ENCODE measurements at places on chromosomes 2 and 18.

DNA sequence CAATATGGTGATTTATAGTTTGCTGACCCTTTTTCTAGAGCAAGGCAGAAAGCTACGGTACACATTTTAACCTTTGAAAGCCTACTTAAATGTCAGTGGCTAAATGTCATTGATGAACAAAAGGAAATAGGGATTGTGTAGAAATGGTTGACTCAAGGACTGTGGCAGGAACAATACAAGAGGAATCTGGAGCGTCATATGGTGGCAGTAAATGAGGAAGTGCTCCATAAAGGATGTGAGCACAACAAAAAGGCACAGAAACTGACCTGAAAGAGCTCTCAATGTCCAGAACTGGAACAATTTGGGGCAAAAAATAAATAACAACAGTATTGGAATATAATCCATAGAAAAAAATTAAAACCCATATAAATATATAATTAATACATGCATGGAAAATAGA is 443.9 kb upstream of the VRK2 start:
- no peak for DNase-seq

- DNase-seq: no peak
Measured at GRCh38 chr2:47172156-47172921, 17.2 kb upstream of the STPG4 start.

- no peak for DNase-seq
Measured at GRCh38 chr2:119306196-119306590, 60.4 kb downstream of the C2orf76 start.

GRCh38 chr2:14910654-14911053 is 278.1 kb downstream of the LRATD1 start:
- no peak for DNase-seq

DNA sequence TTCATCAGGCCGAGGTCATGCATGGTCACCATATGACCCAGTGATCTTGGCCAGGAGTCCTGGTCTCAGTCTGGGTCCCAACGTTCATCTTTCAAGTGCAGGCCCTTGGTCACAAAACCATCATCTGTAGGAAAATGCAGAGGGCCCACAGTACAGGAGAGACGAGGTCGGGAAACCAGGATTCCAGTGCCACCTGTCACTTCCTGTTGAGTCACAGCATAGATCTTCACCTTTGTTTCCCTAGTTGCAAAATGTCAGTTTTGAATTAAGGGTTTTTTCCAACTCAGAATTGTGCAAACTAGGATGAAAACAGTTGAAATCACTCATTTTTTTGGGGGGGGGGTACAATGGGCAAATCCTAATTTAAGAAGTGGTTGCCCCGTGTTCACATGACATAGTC is 162.2 kb downstream of the INSIG2 start:
- DNase-seq: no peak

All from islet precursor cell (in vitro differentiated cells).